ENCODE measurements at places on chromosomes 7 and 10.

GRCh38 chr7:73359746-73360375 is 31.9 kb downstream of the FKBP6 start:
- DNase-seq: no peak

DNA sequence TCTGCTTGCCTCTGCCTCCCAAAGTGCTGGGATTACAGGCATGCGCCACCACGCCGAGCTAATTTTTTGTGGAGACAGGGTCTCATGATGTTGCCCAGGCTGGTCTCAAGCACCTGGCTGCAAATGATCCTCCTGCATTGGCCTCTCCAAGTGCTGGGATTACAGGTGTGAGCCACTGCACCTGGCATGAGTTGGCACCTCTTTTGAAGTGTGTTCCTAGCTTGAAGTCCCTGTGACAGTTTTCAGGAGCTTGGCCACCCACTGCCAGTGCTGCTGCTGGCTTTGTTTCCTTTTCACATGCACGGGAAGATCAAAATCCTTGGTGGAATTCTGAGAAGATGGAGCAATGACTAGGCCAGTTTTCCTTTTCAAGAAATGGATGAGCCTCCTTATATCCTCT is 126.3 kb downstream of the NRP1 start:
- DNase-seq: no peak

- no peak for DNase-seq
Observed at GRCh38 chr7:17580141-17580540, 281.7 kb downstream of the AHR start.

GRCh38 chr7:154682003-154682402 is 320.9 kb downstream of the PAXIP1 start:
- no peak for DNase-seq

- no peak for DNase-seq
Observed at GRCh38 chr10:54880996-54881395, 80.0 kb upstream of the PCDH15 start.

DNA sequence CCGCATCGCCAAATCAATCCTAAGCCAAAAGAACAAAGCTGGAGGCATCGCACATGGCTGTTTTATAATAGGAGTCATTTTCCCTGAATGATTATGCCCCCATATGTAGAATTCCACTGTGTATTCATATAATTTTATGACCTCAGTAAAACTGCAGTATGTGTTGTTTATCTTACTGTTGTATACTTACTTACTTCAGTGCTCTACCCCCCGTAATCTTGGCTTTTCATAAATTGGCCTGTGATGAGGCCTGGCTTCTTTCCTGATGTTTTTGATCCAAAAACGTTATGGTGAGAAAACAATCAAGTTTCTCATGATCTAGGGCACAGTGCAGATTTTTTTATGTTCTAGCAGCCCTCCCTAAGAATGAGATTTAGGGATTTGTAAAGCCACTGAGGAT is 306.4 kb upstream of the FZD1 start:
- DNase-seq: no peak

DNA sequence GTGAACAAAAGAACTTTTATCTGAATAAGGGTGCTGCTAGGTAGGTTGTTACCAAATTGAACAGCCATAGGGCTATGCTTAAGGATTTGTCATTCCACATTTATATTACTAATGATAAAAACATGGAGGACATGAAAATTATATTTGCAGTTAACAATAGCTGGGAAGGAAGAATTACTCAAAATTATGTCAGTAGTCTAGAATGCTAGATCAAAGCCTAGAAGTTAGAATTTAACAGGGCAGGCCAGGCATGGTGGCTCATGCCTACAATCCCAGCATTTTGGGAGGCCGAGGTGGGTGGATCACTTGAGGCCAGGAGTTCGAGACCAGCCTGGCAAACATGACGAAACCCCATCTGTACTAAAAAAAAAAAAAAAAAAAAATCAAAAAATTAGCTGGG is 9.4 kb downstream of the STK17A start:
- no peak for DNase-seq

DNA sequence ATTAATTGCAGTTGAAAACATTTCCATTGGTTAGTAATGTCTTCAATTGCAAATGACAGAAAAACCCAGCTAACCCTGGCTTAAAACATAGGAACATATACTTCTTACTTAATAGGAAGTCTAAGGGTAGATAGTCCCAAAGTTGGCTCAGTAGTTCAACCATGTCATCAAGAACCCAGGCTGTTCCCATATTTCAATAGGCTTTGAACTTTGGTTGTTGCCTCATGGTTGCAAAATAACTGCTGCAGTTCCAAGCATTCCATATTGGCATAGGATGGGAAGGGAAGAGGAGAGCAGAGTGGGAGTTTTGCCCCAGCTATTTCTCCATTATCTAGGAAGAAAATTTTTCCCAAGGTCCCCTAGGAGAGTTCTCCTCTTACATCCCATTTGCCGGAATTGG is 81.4 kb upstream of the EEPD1 start:
- no peak for DNase-seq

DNA sequence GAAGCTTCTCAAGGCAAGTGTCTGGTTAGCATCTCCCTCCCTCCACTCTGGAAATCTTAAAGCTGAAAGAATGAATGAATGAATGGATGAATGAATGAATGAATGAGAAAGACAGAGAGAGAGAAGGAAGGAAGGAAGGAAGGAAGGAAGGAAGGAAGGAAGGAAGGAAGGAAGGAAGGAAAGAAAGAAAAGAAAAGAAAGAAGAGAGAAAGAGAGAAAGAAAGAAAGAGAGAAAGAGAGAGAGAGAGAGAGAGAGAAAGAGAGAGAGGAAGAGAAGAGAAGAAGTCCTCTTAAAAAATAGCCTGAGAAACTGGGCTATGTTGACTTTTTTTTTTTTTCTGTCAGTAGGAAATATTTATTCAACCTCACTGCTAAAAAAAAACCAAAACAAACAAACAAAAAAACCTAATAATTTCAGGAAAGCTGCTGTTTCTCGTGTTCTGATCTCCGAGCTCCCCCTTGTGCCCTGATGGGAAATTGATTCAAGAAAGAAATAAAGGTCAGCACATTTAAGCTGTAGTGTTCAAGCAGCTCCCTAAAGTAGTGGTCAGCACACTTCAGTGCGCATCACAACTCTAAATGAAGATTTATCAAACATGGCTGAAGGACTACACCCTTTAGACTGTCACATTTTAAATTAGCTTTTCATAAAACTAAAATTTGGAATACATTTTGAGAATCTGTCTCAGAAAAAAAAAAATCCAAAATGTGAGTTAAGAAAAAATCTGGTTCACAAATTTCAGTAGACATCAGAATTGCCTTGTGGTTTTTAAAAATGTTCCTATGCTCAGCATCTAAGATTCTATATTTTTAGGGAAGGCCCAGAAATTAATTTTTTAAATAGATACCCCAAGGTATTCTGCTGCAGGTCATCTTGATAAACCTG is 154.3 kb downstream of the ELAPOR2 start:
- no peak for DNase-seq

DNA sequence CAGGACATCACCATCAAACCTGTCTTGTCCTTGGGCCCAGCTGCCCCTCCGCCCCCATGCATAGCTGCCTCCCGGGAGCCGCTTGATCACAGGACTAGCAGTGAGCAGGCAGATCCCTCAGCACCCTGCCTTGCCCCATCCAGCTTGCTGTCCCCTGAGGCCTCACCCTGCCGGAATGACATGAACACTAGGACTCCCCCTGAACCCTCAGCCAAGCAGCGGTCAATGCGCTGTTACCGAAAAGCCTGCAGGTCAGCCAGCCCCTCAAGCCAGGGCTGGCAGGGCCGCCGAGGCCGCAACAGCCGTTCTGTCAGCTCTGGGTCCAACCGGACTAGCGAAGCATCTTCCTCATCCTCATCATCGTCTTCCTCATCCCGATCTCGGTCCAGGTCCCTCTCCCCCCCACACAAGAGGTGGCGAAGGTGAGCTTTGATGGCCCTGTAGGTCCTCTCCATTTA is 5.2 kb upstream of the NOLC1 start:
- DNase-seq: no peak

- no peak for DNase-seq
Observed at GRCh38 chr10:65949526-65949925, 976.3 kb upstream of the LRRTM3 start.

DNA sequence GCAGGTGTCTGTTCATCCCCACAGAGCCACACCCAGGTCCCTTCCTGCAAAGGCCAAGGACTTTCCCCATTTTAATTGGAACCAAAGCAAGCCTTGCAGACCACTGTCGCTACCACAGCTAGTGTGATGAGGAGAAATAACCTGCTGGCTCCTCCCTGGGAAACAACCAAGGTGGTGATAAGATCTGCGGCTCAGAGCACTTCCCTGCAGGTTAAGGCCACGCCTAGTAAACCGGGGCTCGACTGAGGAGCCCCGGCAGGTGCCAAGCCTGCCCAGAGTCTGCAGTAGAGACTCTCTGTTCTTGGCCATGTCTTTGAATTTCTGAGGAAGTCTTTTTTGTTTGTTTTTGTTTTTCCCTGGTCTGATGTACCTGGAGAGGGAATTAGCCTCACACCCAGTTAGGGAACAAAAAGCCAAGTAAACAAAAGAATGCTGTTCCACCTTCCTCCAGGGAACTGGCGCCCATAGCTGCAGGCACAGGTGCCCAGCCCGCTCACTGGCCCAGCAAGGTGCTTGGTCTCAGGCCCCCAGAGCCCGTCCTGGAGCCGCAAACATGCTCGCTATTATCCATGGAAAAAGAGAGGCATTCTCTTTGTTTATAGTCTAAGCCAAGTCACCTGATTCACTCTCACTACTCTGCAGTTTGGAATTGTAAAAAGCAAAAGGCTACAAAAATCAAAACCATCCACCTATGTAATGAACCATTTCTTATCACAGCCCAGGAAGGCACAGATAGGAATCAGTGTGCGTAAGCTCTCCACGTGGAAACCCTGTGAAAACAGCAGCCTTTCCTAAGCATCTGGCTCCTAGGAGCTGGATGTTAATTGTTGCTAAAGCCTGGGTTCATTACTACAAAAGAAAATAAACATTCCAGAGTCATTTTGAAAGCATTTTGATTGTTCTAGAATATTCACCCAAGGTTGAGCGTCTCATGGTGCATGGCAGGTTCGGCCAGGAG is 2.7 kb downstream of the GPR146 start:
- DNase-seq: peak; percentile 30

DNA sequence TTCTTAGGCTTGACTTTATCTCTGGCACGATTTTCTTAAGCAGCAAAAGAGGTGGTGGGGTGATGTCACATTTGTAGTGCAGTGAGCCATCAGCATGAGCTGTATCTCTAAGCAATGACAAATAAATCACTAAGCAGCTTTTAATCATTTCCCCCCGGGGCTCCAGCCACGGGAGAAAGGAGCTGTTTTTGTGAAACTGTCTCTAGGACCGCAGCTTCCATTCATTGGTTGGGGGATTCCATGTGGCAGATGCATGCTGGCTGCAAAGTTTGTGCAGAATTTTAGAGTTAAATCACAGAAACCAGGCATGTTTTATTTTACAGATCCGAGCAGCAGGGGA is 464 bp downstream of the KIAA1217 start:
- peak; percentile 43 for DNase-seq

- no peak for DNase-seq
Observed at GRCh38 chr10:34808801-34809745, 6.0 kb downstream of the PARD3 start.

GRCh38 chr7:79124331-79124730 is 329.1 kb downstream of the MAGI2 start:
- DNase-seq: no peak

- DNase-seq: no peak
Observed at GRCh38 chr7:134777470-134777869, 2.0 kb upstream of the CALD1 start.

GRCh38 chr7:140229591-140230515 is 53.1 kb upstream of the KDM7A start:
- peak; percentile 63 for DNase-seq

- no peak for DNase-seq
Observed at GRCh38 chr7:40879941-40880543, 745.2 kb downstream of the SUGCT start.

GRCh38 chr7:54888734-54889082 is 129.7 kb upstream of the SEC61G start:
- no peak for DNase-seq

GRCh38 chr10:21528236-21529031 is 3.0 kb upstream of the SKIDA1 start:
- DNase-seq: no peak

DNA sequence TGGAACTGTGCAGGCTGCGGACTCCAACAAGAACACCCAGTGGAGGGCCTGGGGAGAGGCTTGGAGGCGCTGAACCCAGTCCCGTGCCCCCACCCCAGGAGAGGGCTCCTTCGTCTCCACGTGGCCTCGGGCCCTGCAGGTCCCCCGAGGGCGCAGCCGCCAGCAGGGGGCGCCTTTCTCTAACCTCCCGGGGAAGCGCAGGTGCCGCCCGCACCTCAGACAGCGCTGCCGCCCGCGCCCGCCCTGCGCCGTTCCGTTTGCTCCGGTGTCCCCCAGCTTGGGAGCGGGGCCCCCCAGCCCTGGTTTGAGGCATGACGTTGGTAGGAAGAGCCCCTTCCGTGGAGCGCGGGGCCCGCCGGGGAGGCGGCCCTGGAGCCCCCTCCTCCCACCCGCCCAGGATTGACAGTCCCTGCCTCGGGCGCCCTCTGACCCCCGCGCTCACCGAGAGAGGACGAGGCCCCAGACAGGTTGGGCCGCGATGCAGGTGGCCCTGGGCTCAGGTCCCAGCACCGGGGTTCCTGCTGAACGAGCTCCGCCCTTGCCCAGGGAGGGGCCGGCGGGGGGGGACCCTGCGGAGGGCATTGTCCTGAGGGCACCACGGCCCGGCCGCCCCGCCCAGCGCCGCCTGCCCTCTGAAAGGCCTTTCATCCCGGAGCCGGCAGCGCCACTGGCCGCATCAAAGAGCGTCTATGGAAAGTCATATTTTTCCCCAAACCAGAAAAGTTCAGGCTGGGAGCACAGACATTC is 42.8 kb downstream of the FOXL3 start:
- peak; percentile 92 for DNase-seq

- DNase-seq: no peak
Observed at GRCh38 chr7:139560678-139561077, 37.2 kb downstream of the CLEC2L start.

DNA sequence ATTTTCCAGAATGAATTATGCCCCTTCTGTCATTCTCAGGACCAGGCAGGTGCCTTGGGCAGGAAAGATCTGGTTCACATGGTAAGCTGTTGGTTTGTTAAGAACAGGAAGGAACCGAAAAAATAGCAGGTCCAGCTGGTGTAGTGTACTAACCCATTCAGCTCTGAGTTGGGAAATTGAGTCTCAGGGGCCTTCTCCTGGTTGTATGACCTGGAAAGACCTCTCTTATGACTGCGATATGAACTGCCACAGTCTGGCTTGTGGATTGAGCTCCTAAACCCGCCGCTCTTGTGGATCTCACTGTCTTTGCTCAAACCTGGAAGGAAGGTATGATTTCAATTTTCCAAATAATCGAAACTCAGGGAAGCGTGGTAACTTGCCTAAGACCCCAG is 4.5 kb downstream of the LRIT1 start:
- DNase-seq: no peak

GRCh38 chr7:34675749-34676374 is 17.8 kb downstream of the NPSR1 start:
- DNase-seq: no peak

GRCh38 chr10:48762064-48763042 is 77.7 kb downstream of the WDFY4 start:
- DNase-seq: no peak

- no peak for DNase-seq
Observed at GRCh38 chr7:45576249-45576929, 2.2 kb downstream of the ADCY1 start.
